ENCODE measurements at places on chromosomes 5 and 9.

GRCh38 chr9:127897193-127897692 lies 2.2 kb downstream of the ST6GALNAC6 start:
- DNase-seq, result no peak

DNA sequence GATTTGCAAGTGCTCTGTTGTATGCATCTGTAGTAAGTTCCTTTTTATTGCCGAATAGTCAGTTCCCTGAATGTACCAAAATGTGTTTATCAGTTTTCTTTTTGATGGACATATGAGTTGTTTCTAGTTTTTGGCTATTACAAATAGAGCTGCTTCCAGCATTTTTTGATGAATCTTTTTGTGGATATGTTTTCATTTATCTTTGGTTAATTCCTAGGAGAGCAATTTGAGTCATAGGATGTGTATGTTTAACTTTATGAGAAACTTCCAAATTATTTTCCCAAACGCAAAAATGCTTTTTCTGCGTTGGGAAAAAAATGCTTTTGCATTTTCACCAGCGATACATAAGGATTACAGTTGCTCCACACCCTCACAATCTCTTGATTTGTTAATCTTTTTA lies 287.7 kb downstream of the FER start:
- DNase-seq, result no peak

DNA sequence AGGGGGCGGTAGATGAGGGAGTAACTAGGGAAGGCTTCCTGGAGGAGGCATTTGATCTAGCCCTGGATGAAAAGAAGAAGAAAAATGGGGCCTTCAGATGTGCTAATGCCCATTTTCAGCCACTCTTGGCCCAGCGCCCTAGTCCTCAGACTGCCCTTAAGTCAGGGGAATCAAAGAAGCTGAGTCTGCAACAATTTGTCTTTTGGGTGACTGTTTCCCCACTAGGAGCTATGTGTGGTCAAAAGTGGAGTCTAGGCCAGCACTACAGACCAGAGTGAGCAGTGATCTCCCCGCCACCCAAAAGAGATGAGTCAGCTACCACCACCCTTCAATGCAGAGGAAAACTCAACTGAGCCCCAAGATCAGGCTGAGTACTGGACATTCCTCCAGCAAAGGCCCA lies 542.1 kb downstream of the BNC2 start:
- no peak for DNase-seq

GRCh38 chr5:488744-489688 lies 35.2 kb downstream of the SLC9A3 start:
- DNase-seq, result no peak

DNA sequence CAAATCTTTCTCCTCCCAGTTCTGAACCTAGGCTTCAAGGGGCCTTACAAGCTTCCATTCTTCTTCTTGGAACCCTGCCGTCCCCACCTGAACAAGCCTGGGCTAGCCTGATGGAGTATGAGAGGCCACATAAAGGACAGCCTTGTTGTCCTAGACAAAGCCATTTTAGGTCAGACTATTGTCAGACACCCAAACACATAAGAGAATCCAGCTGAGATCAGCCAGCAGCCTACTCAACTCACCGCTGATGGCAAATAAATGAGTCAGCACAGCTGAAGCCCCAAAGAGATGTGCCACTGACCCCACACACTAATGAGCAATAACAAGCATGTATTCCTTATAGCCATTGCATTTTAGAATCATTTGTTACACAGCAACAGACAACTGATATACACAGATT lies 33.8 kb downstream of the SVEP1 start:
- DNase-seq, result peak; percentile 16
